ENCODE measurements at places on chromosomes 3 and 15.

- DNase-seq: no peak
These were observed 152.2 kb downstream of the NR2E3 start for GRCh38 chr15:71962537-71962936.

DNA sequence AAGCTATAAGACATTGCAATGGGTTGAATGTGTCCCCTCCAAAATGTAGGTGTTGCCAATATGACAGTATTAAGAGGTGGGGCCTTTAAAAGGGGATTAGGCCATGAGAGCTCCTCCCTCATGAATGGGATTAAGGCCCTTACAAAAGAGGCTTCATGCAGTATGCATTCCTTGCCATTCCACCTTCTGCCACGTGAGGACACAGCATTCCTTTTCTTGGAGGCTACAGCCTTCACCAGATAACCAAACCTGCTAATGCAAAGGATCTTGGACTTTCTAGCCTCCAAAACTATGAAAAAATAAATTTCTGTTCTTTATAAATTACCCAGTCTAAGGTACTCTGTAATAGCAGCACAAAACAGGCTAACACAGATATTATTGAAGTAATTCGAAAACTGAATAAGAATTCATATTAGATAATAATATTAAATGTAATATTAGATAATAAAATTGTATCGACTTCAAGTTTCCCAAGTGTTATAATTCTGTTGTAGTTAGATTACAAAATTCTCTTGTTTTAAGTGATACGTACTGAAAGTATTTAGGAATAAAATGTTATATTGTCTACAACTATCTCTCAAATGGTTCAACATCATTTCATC, 29.4 kb upstream of the ATP8B4 start:
- no peak for DNase-seq

DNA sequence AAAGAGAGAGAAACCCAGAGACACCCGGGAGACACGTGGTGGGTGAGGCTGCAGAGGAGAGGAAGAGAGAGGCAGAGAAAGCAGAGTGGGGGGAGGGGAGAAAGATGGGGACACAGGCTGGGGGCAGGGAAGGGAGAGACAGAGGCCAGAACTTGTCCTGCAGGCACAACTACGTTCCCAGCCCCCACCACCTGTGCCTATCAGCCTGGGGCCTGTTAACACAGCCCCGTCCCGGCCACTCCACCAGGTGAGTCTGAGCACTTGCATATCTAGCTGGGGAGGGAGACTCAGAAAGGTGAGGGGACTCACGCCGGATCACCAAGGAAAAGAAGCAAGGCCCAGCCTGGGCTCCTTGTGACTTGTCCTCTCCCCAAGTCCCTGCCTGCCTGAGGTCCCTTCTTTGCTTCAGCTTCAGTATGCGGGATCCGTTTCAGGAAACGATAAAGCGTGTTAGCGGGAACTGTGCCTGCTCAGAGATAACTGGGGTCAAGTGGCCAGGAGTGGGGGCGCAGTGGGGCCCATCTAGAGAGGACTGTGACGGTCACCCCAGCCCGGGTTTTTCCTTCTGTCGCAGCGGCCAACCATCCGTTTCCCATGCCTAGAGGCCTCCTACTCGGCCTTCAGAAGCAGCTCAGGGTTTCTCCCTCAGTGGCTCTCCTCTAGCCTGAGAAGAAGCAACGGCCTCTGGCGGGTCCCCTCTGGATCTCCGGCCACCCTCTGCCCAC, 10.3 kb downstream of the LINGO1 start:
- DNase-seq: no peak

DNA sequence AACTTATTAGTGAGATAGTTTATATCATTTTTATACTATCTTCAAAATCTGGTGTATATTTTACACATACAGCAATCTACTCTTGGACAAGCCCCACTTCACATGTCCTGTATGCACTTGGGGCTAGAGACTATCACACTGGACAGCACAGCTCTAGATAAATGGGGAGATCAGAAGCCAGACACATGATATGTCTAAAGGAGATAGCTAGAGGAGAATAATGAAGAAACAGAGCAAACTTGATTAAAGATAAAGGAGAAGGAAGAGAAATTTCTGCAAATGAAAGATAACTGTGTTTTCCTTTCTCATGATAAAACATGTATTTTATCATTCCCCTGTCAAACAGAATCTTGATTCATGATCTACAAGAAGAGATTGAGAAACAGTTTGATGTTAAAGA, 13.0 kb downstream of the CPA3 start:
- no peak for DNase-seq

GRCh38 chr3:127492426-127492825, 98.1 kb downstream of the TPRA1 start:
- DNase-seq: no peak

DNA sequence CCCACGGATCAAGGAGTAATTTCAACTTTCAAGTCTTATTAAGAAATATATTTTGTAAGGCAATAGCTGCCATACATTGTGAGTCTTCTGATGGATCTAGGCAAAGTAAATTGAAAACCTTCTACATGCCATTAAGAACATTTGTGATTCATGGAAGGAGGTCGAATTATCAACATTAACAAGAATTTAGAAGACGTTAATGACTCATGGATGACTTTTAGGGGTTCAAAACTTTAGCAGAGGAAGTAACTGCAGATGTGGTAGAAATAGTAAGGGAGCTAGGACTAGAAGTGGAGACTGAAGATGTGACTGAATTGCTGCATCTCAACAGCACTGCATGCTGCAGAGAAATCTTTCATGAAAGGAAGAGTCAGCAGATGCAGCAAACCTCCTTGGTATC, 48.1 kb upstream of the DCUN1D1 start:
- no peak for DNase-seq

GRCh38 chr3:38040401-38040800, 1.4 kb downstream of the DLEC1 start:
- no peak for DNase-seq

DNA sequence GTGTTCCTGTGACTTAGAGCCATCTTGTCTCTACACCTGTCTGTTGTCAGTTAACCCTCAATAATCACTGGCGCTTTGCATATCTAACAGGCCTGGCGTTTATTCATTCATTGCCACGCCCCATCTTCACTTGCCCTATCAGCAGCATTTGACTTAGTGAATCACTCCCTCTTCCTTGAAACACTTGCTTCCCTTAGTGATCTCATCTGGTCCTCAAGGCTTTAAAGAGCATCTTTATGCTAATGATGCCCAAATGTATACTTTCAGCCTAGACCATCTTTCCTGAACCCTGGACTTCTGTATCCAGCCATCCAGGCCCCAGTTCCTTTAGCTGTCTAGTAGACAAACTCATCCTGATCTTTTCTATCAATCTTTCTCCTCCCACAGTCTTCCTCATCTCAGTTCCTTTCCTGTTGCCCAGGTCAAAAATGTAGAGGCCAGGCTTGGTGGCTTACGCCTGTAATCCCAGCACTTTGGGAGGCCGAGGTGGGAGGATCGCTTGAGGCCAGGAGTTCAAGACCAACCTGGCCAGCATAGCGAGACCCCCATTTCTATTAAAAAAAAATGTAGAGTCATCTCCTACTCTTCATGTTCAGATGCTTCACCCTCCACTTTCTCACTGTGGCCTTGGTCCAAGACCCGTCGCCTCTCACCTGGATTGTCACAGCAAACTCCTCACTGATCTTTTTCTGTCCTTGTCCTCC, 1.4 kb upstream of the IGDCC4 start:
- DNase-seq: no peak

GRCh38 chr3:171396048-171396447, 64.2 kb downstream of the TNIK start:
- no peak for DNase-seq

- no peak for DNase-seq
These were observed 327.9 kb downstream of the SQOR start for GRCh38 chr15:45962733-45963132.
